ENCODE measurements at places on chromosomes 3 and 15.

GRCh38 chr3:113910966-113911365, 36.8 kb upstream of the ZDHHC23 start:
- no peak for DNase-seq

DNA sequence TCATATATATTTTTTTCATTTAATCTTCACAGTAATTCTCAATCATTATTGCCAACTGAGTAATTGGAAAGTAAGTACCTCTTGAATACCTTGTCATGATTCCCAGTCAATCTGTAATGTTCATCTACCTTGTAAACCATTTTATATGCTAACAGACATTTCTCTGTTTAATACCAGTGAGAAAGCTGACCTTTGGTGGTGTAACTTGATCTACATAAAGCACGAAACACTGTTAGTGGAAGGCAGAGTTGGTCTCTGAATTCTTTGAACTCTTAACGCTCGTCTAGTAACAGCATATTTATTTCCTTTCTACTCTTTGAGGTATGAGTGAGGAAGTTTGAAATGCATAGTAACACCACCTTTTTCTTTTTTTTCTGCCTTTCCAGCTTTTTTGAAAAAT, 59.5 kb downstream of the SLC25A26 start:
- DNase-seq: no peak

DNA sequence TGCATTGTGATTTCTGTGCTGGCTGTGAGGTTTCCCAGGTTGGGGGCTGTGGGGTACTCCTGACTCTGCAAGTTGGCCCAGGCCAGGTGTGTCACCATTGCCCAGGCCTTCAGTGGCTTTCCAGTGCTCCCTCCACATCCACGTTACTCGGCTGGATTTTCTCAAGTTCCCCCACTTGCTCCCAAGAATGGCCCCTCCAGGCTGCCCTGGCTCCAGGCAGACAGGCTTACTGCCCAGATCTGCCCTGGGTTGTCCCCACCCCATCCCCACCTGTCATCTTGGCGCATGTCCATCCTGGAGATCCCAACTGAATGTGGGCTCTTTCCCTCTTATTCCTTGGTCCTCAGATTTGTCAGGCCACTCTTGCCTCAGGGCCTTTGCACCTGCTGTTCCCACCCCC, 3.6 kb downstream of the APBA2 start:
- no peak for DNase-seq

- DNase-seq: no peak
Measured at GRCh38 chr3:160885791-160886286, 129.8 kb downstream of the PPM1L start.

- peak; percentile 8 for DNase-seq
Measured at GRCh38 chr3:177928172-177928873, 607.9 kb upstream of the KCNMB2 start.

DNA sequence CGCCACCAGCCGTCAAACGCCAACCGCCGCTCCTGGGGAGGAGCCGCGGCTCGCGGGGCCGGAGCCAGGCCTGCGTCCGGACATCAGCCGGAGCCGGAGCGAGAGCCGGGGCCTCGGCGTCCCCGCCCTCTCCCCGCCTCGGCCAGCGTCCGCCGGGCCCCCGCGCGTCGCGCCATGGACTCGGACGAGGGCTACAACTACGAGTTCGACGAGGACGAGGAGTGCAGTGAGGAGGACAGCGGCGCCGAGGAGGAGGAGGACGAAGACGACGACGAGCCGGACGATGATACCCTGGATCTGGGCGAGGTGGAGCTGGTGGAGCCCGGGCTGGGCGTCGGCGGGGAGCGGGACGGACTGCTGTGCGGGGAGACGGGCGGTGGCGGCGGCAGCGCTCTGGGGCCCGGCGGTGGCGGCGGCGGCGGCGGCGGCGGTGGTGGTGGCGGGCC, 359 bp downstream of the ARIH1 start:
- no peak for DNase-seq

DNA sequence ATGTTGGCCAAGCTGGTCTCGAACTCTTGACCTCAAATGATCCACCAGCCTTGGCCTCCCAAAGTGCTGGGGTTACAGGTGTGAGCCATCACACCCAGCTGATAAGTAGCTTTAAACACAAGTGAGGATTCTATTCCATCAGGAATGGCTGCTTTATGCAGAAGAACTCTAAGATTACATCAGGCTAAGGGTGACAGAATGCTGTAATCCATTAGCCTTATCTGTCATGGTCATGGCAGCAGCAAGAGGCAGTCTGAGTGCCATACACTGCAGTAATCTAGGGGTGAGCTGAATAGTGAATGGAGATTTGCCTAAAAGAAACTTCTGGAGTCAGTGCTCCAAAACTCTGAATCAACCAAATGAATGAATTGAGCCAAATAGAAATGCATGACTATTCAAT, 39.6 kb downstream of the LIPC start:
- no peak for DNase-seq

DNA sequence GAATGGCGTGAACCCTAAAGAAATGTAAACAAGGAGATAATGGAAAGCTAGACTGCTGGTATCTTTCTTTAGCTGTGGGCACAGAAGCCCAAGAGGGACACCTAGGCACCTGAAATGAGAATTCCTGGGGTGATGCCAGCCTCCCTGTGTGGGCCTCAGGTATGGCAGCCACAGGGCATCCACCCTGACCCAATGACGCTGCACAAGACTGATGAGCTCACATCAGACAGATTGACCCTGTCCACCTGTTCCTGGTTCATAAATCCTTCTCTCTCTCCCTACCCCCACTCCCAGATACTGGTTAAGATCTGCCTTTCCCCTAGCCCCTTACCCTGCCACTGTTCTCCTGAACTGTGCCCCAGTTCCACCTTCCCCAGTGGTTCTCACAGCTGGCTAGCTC, 1.5 kb downstream of the GLB1 start:
- no peak for DNase-seq

DNA sequence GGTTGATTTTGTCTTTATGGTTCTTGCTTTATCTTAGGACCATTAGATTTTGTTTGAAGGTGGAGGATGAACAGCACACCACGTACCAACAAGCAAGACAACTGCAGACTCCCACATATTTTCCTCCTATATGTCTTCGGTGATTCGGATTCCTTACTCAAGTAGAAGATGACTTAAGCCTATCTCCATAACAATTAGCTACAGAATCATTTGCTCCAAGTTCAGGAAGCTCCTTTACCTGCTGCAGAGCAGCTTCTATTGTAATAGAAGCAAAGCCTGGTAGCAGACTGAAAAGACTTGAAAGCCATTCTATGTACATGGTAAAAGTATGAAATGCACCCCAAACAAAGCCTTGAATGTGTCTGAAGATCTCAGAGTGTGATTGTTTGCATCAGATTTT, 229.0 kb downstream of the SOX2 start:
- DNase-seq: no peak

- DNase-seq: no peak
Measured at GRCh38 chr3:194610689-194611088, 22.5 kb downstream of the TMEM44 start.

- no peak for DNase-seq
Measured at GRCh38 chr15:46251903-46252302, 617.1 kb downstream of the SQOR start.

- DNase-seq: no peak
Measured at GRCh38 chr3:57007521-57008460, 52.7 kb upstream of the SPATA12 start.

GRCh38 chr3:129481766-129482332, 41.8 kb downstream of the IFT122 start:
- peak; percentile 51 for DNase-seq

DNA sequence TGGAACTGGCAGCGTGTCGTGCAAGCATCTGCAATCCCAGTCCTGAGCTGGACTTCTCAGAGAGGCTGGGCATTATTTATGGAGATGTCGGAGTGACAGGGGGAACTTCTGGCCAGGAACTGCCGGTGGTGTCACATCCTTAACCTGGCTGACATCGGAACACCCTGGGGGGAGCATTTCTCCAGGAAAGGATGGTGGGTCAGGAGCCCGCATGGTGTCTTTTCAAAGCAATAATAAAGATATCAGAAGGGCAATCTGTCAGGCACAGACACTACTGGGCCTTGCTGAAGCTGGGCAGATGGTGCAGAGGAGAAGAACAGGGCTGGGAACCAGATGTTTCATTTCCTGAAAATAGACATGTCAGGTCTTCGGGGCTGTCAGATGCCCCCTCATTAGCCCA, 133.5 kb downstream of the WNT7A start:
- DNase-seq: no peak

DNA sequence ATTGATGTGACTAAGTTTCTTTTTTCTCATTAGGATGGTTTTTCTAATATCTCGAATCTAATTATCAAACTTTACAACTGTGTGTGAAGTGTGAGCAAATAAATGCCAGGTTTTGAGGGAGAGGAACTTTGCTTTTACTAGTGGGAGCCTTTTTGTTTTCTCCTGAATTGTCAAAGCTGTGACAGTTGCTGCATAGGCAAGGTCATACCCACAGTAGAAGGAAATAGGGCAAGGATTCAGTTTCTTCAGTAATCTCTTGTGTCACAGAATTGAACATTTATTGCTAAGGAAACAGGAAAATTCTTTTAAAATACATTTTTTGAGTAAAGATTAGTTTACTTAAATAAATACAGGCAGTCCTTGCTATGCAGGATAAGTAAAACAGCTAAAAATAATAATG, 19.5 kb downstream of the GMPS start:
- no peak for DNase-seq

GRCh38 chr3:14698601-14699244, 23.8 kb downstream of the C3orf20 start:
- DNase-seq: no peak

- peak; percentile 69 for DNase-seq
Measured at GRCh38 chr3:5136211-5136918, 14.3 kb downstream of the ARL8B start.

GRCh38 chr3:167113035-167113830, 266.9 kb downstream of the ZBBX start:
- DNase-seq: no peak

GRCh38 chr3:37999836-38000235, 9.2 kb downstream of the VILL start:
- DNase-seq: no peak

DNA sequence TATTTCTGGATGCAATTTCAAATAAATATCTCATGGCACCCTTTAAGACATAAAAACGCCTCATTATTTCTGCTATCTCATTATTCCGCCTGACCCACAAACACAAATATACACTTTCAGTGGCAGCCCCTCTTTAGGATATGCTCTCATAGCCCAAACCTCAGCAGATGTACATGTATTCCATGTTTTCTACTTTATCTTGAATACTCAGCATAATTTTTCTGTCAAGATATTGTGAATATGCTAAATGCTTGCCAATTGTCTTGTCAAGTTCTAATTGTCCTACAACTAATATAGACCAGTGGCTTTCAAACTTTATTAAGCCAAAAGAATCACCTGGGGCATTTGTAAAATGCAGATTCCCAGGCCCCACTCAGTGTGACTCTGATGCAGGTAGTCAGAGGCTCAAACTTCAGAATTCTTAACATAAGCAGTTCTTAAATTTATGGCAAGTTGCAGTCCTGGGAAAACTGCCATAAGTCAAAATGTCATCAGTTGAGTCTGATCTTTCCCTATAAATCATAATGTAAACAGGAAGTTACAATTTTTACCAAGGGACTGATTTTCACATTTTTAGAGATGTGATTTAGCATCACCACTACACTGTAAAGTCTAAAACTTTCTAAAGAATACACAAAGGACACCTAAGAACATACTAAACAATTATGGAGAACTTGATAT, 135.1 kb downstream of the TBL1XR1 start:
- DNase-seq: no peak

DNA sequence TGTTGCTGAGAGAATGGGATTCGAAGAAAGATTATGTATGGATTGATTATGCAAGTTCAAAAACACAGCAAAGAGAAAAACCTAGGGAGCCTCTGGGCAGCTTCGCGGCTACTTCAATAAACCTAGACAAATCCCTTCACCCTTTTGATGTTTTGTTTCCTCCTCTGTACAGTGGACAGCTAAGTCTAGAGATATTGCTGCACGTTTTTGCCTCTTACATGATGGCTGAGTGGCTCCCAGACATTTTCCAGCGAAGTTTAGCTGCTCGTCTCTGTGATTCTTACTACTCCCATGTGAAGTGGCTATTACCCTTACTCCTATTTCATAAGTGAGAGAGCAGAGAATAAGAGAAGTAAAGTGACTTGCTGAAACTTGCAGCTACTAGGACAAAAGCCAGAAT, 695.0 kb upstream of the GRM7 start:
- no peak for DNase-seq

GRCh38 chr15:64634576-64635498, 140.6 kb downstream of the RBPMS2 start:
- peak; percentile 66 for DNase-seq

DNA sequence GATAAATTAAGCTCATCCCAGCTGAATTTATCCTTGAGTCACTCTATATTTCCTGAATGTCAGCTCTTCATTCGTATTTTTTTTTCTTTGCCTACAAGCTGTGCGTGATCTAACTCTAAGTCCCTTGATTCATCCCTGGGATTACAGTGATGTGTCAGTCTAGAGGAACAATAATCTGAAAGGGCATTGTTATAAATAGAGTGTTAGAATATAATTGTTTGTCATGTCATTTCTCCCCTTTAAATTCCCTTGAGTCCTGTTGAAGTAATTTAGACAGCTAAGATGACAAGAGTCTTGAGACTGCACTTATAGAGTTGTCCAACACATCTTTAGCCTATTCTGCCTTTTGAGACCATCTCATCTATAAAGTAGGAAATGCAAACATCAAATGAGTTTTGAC, 621.8 kb downstream of the ZIC1 start:
- DNase-seq: no peak

DNA sequence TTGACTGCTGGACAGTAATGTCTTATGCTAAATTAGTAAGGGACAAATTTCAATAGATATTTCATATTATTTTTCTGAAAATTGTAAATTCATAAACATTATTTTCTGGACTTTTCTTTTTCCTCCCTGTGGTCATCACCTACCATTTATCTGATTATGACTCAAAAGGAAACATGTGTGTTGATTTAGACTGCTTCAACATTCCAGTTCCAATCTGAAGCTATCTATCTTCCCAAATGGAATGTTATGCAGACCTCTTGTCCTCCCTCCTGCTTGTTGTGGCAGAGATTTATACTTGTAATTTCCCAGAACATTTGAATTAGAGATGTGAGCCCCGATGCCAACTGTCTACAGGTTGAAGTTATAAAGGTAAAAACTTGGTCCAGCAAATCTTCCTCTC, 803.4 kb downstream of the TUSC7 start:
- no peak for DNase-seq

All from CD4-positive, alpha-beta T cell treated with Interleukin-4 for 4 hours (primary cell).